NCI-H1694 (cell line): ENCODE measurements at places on chromosomes 5 and 9.
A peak's percentile ranks its signal among the peaks of the same experiment; 100 is the strongest.

GRCh38 chr5:168339109-168339771 lies 47.8 kb downstream of the WWC1 start:
- no peak for DNase-seq

GRCh38 chr5:111945535-111945934 lies 188.5 kb upstream of the NREP start:
- DNase-seq, result no peak

GRCh38 chr9:117704597-117704996 lies 394 bp downstream of the TLR4 start:
- DNase-seq, result no peak

DNA sequence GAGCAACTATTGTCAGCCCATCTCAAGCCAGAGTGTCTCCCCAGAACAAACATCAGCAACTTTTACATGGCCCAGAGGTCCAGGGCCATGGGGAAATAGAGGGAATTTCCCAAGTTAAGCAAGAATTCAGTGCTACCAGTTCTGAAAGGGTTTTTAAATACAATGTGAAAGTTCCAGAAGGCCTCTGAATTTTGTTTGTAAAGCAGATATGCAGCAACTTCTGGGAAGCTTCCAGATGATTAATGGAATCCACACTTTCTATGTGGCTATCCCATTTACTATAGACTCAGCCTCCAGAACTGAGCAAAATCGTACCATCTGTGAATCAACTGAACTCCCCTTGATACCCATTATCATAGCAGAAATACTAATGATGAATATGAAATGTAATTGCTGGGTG lies 93.8 kb downstream of the FEM1C start:
- DNase-seq, result no peak

GRCh38 chr9:95459851-95460517 lies 56.8 kb downstream of the PTCH1 start:
- peak; percentile 65 for DNase-seq

- DNase-seq, result no peak
Measured at GRCh38 chr5:147384346-147385193, 125.3 kb downstream of the DPYSL3 start.

GRCh38 chr5:158811350-158811749 lies 288.4 kb downstream of the EBF1 start:
- no peak for DNase-seq

DNA sequence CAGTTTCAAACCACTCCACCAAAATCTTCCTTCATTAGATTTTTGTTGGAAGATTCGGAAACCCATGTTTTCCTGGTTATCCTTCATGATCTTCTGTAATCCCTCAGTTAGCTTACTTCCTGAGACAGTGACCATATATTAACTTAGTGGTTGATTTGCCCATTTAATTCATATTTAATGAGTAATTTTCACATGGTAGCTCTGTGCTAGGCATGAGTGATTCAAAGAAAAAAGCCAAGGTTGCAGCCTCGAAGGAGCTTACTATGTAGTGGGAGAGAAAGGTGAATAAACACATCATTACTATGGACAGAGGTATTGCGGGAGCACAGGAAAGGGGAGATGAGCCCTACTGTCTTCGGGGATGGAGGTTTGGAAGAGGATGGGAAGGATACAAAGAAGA lies 158.5 kb downstream of the TLE1 start:
- no peak for DNase-seq

- DNase-seq, result no peak
Measured at GRCh38 chr5:15718421-15719179, 218.6 kb downstream of the FBXL7 start.

DNA sequence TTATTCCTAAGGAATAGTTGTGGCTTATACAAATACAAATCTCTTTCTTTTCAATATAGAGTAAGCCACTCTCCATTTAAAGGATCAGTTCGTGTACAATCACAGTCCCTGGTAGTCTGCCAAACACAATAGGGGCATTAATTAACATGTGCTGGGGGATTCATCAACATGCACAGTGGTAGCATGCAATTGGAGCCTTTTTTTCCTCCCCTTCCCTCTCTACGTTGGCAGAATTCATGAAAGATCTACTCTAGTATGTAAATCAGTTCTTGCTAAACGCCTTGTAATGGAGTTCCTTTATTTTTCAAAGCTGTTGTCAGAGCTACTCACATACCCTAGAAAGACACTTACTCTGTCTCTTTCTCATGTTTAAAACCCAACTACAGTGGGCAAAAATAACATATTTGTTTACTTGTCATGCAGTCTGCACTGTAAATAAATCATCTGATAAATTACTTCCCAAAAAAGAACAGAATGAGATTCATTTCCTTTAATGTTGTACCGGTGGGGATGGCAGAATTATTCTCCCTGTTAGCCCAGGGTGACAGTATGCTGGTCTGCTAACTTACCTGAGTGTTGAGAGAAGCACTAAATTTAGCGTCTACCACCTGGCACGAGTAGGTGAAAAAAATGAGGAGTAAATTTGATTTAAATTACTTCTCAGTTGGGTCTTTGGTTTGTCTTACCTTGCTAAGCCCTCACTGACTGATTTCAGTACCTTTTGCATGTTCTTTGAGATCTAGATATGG lies 341.5 kb upstream of the CCNH start:
- no peak for DNase-seq

DNA sequence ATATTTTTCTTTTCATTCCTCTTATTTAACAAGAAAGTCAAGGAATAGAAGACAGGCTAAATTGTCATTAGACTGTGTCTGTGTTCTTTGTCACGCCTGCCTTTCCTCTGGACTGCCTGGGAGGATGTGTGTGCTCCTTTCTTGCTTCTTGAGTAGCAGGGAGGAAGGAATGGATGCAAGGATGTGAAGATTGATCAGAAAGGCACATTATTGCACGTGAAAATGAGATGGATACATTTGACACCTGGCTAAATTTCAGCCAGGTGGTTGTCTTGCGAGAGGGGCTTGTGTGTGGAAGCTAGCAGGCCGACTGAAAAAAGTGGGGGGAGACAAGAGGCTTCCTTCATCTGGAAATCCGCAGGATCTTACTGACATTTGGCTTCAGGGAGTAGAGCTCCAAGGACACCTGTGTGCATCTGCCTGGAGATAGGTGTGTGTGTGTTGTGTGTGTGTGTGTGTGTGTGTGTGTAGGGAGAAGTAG lies 200.1 kb downstream of the MEF2C start:
- no peak for DNase-seq

GRCh38 chr9:70060883-70061507 lies 17.3 kb downstream of the MAMDC2 start:
- DNase-seq, result no peak

DNA sequence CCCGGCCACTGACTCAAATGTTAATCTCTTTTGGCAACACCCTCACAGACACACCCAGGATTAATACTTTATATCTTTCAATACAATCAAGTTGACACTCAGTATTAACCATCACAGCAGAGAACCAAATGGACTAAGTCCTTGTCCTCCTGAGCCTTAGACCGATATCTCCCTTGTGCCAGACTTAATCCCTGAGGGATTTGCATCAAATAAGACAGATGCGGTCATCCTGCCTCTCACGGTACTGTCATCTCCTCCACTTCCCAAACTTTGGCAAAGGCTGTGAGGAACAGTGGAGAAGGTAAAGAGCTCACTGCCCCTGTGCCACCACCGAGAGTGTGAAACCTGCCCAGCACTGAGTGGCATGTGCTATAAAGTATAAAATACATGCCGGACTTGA lies 6.5 kb upstream of the PRRC2B start:
- no peak for DNase-seq

- DNase-seq, result no peak
Measured at GRCh38 chr9:82555431-82556051, 507.4 kb downstream of the RASEF start.

DNA sequence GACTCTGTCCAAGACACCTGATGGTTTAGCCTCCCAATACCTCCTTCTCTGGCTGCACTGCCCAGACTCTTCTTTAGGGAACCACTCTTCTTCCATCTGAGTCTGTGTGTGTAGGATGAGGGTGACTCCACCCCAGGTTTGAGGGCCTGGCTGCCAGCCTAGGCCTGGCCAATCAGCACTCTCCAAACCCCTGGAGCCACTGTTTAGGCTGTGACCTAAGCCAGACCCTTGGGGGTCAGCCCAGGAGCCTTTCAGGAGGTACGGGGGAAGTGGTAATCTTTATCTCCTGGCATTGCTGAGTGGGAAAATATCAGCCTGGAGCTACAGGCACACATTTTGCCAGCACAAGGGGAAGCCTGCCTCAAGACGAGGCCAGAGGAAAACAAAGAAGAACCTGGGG lies 6.2 kb upstream of the ERGIC1 start:
- DNase-seq, result no peak

DNA sequence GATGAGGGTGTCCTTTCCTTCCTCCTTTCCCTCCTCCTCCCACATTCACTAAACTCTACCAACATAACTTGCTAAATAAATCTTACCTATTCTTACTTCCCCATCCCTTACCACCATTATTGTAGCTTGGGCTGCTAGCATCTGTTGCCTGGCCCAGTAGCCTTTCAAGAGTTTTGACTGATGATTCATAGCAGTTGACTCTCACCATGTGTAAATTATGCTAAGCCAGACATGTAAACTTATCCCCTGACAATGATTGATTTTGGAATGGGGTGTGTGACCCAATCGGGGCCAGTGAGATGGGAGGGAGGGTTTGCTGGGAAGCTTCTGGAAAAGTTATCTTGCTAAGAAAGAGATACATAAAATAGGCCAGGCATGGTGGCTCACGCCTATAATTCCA lies 161.8 kb upstream of the SPRY4 start:
- no peak for DNase-seq

- DNase-seq, result no peak
Measured at GRCh38 chr5:43123887-43124286, 3.2 kb downstream of the ZNF131 start.

DNA sequence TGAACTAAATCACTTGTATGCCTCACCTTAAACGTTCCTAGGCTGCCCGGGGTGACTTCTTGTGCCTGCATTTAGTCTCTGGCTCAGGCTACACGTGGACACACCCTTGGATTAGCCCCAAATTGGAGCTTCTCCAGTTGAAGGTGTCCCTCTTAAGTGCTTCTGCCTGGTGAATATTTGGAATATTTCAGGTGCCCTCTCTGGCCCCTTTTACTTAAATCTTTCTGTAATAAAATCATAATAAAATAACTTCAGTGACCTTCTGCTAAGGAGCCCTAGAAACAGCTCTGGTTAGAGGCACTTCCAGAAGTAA lies 74.3 kb upstream of the KLF9 start:
- DNase-seq, result no peak

DNA sequence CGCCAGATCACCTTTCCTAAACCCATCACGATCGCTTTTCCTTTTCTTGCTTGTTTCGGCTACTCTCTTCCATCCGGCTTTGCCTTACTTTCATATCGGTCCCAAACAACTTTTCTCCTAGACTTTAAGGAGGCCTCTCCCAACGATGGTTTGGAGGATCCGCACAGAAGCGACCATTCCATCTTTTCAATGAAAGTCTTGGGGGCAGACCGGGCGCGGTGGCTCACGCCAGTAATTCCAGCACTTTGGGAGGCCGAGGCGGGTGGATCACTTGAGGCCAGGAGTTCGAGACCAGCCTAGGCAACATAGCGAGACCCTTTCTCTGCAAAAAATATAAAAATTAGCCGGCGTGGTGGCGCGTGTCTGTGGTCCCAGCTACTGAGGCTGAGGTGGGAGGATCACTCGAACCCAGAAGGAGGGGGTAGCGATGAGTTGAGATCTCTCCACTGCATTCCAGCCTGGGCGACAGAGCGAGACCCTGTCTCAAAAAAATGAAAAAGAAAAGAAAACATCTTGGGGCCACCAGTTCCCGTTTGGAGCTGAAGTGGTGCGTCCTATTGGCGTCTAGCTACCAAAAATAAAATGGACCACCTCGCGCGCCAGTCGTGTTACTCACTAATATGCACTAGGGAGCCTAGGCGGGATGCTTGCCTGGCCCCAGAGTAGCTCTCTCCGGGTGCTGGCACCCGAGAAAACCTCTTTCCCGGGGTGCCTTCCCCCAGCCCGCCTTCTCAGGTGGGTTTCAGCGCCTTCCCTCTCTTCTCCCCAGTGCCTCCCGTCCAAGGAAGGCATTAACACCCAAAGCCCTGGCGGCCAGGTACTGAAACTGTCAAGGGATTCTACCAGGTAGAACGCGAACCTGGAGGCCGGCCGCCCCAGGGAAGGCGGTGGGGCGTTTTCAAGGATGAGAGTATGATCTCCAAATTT lies 800 bp upstream of the AP3B1 start:
- DNase-seq, result peak; percentile 51

- no peak for DNase-seq
Measured at GRCh38 chr5:79333852-79334557, 98.1 kb downstream of the JMY start.

DNA sequence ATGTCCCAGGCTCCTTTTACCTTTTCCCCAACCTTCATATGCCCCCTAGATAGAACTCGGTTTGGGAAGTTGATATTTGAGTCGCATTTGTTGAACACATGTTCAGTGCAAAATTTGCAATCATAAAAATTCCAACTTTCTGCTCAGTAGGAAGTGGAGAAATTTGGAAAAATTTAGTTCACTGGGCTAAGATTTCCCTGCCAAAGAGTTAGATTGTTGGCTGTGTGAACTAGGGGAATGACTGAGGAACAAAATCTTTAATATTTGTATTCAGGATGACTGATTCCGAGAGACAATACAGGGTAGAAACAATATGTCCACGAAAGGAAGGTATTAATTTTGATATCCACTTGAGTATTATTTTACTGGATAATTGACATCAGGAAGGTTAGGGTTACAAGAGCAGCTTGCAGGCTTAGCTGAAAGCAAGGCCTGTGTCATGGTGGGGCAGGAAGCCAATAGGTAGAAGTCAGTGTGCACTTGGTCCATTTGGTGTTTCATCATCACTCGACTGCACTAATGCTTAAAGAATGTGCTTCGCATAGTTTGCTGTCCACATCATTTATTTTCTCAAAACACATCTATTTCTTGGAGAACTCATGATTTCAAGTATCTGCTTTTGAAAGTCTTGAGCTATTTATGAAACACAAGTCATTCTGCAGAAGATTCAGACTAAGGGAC lies 59.4 kb upstream of the GNA14 start:
- no peak for DNase-seq

- DNase-seq, result no peak
Measured at GRCh38 chr9:132879457-132880323, 992 bp downstream of the SPACA9 start.

- peak; percentile 69 for DNase-seq
Measured at GRCh38 chr9:32571969-32572899, 725 bp downstream of the NDUFB6 start.

DNA sequence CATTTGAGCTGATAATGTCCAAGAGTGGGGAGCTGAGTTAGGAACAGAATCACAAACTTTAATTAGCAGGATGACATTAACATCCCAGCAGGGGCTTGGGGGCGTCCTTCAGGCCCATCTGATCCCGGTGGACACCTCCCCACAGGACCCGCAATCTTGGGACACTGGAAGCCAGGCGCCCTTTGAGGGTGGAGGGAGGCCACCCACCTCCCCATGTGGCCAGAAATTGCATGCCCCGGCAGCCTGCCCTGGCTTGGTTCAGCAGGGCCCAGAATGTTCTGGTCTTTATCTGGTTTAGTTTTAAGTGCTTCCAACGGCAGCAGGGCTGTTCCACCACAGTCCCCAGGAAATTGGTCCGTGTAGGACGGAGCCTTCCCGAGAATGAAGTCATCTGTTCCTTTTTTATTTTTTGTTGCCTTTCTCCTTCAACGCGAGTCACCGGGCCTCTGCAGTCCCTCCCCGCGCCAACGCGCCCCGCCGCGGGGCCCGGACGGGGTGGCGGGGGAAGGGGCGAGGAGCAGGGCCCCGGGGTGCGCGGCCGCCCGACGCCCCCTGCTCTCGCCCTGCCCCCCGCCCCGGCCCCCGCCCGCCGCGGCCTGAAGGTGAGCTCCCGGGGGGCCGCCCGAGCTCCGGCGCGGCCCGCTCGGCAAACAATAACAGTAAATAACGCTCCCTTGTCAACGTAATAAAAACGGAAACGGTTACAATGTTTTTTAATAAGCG lies 207.9 kb downstream of the C9orf50 start:
- no peak for DNase-seq

GRCh38 chr5:88677943-88678769 lies 204.8 kb downstream of the MEF2C start:
- no peak for DNase-seq
